ENCODE measurements at places on chromosomes 3 and 15. TPM values are rescaled to one million over a fixed set of nuclear protein-coding genes. Genes with fewer than 3 reads are reported as not detected.

USP13 gene
- polyA plus RNA-seq: 5.3 TPM

RAP2B gene
- 13.0 TPM for polyA plus RNA-seq

MLF1 gene
- 6.9 TPM for polyA plus RNA-seq

UBP1 gene
- polyA plus RNA-seq: 63.3 TPM

CCR3 gene
- polyA plus RNA-seq: not detected

TAGLN3 gene
- 16.4 TPM for polyA plus RNA-seq

PIGZ gene
- polyA plus RNA-seq: 1.0 TPM

ACTC1 gene
- polyA plus RNA-seq: 0.16 TPM

SLC9A9 gene
- polyA plus RNA-seq: 2.8 TPM

GRCh38 chr15:67838789-67839332, 984 bp downstream of the RNU6-1 start:
- peak; percentile 42 for DNase-seq

GRCh38 chr3:151584566-151584965, 123.7 kb upstream of the IGSF10 start:
- peak; percentile 24 for DNase-seq

GRCh38 chr15:70604666-70605315, 158.6 kb downstream of the UACA start:
- peak; percentile 51 for DNase-seq

DNA sequence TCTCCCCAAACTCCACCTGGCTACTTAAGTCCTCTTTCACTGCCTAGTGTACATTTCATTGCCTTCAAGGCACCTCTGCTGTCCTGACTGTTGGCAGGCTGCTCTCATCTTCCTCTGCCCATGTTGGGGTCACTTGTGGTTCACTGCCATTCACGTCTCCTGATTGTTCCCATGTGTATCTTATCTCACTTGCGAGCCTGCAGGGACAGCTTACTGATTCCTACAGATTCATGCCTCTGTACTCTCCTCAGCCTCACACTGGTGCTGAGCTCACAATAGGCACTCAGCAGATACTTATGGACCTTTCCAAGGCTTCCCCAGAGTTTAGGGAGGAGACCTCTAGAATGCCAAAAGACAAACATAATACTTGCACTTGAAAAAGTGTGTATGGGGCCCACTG, 28.8 kb upstream of the ANP32A start:
- no peak for DNase-seq

DNA sequence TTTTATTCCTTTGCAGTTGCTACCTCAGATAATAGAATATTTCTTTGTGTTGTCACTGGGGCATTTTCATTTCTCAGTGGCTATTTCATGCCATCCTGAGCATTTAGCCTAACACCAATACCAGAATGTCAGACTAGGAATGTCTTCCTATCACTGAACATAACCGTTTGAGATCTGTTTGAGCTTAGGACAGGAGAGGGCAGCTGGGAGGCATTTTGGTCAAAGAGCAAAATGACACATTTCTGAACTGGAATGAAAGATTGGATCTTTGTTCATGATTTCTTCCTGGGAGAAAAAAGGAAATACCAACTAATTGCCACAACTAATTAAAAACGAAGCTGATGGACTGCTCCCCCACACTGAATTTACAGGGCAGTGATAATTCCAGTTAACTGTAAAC, 921.3 kb upstream of the NR2F2 start:
- DNase-seq: no peak

GRCh38 chr3:186251948-186252619, 110.0 kb downstream of the DGKG start:
- DNase-seq: no peak

DNA sequence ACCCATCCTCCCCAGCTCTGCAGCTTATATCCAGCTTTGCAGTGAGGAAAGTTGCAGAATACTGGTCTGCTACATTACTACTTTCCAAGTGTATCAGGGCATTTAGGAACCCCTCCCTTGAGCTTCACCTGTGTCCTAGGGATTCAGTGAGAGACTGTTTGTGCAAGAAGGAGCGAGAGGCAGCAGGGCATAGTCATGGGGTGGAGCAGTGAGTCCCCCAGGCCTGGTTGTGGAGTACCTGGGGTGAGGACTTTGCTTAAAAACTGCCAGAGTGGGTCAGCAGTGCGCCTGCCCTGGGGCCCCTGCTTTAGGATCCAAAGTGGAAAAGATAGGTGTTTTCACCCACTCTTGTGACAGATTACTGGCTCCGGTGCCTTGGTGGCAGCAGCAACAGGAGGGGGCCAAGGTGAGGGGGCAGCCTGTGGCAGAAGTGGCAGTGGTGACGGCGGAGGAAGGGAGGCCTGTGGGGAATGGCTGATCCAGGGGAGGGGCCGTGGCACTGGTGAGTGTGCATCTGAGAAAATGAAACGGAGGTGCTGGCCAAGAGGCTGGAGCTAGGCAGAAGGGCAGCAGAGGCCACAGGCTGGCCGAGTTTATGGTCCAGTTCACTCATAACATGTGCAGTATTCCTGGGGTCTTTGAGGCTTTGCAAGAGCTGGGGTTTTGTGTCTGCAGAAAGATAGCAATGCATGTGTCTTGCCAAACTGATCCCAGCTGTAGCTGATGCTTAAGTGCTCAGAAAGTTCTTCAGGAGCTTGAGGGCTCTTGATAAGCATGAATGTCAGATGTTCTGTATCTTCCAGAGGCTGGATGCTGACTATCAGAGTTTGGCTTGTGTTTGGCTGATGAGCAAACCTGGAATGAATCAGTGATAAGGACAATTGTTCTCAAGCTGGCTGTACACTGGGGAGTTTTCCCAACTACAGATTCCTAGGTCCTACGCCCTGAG, 43.4 kb downstream of the GOLGA6A start:
- no peak for DNase-seq

- no peak for DNase-seq
These were observed 31.3 kb upstream of the NFKBIZ start for GRCh38 chr3:101817992-101818391.

DNA sequence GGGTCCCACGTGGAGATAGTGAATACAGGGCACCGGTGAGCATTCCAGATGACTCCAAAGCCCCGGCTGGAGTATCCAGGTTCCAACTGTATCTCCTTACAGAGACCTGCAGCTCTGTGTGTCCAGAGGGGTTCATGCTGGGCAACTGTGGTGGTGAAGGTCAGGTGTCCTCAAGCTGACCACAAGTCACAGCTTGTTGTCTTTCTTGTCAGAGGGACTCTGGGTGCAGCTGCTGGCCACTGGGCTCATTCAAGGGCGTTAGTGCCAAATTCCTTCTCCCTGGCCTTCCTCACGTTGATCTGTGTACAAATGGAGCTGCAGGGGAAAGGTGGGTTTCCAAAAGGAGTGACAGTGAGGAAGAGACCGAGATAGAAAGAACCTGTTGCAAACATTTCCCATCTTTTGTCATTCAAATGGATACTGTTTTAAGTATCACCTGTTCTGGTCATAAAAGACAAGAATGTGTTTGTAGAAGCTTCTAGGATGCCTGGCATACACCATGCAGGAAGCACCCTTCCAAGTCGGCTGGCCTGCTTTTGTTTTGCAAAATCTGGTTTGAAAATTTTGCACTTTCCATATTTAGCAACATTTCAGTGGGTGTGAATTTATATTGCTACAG, 52.5 kb downstream of the CEMIP start:
- no peak for DNase-seq

DNA sequence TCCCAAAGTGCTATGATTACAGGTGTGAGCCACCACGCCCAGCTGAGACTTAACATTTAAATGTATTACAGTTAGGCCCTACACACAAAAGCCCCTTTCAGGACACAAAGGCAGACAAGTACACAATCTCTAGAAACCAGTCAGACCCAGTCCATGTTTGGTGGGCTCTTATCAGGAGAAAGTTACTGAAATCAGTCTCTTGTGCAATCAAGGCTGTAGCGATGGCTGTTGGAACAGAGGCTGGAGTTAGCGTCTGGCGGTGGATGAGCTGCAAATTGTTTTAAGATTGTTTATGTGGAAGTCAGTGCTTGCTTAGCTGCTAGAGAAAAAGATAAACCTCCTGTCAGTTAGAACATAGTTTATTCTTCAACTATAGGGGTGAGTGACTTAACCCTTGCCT, 89.5 kb upstream of the SNRPN start:
- no peak for DNase-seq

DNA sequence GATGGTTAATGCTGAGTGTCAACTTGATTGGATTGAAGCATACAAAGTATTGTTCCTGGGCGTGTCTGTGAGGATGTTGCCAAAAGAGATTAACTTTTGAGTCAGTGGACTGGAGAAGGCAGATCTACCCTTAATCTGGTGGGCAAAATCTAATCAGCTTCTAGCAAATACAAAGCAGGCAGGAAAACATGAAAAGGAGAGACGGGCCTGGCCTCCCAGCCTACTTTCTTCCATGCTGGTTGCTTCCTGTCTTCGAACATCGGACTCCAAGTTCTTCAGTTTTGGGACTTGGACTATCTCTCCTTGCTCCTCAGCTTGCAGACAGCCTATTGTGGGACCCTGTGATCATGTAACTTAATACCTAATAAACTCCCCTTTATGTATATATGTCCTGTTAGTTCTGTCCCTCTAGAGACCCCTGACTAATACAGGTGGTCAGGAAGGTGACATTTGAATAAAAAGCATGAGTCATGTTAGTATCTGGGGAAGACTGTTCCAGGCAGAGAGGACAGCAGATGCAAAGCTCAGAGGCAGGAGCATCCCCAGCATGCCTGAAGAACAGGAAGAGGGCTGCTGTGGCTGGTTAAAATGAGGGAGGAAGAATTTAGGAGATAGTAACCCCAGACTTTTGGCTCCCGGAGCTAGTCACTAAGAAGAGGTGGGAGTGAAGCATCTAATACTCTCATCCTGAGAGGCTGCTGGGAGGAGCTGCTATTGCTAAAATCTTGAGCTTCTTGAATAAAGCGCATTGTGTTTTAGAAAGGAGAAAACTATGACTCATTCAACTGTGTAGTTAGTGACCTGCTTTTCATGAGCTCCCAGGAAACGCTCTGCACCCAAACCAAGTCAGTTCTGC, 207.4 kb upstream of the HES1 start:
- DNase-seq: peak; percentile 91

DNA sequence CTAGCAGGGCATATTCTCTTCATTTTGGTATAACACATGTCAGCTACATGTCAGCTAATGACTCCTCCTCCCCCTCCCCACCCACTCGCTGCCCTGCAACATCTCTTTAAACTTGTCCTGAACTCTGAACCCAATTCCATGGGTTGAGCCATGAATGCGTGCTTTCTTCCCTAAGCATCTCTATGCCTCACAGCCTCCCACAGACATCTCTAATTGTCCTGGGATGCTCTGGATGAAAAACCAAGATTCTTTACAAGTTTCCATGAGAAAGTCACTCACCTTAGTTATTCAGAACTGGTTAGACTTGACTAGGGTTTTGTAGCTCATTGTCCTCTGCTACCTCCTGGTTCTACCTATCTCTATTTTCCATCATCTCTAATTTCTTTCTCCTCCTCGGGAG, 629.1 kb downstream of the TBL1XR1 start:
- DNase-seq: no peak

DNA sequence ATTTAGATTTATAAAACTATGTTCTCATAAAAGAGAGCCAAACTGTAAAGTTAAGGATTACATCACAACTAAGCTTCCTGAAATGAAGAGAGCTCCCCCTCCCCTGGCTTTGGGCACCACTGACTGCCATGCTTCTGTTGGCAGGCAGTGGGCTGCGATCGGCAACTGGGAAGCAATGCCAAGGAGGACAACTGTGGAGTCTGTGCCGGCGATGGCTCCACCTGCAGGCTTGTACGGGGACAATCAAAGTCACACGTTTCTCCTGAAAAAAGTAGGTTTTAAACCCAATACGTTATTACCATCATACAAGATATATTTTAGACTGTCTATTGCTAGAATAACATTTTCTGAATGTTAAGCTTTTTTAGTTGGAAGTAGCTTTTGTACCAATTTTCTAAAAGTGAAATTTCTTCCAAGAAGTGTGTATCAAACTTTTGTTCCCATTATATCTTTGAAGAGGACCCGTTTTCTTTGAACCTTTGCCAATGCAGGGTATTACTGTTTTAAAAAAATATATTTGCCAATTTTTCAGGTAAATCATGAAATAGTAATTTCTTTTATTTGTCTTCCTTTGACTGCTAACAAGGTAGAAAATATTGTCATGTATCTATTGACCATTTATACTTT, 184.1 kb downstream of the ADAMTSL3 start:
- DNase-seq: peak; percentile 26

- DNase-seq: no peak
These were observed at the start of gene TNNC1 for GRCh38 chr3:52453496-52454249. TSS of gene TNNC1 (minus strand) at chr3:52454041. CDS start at chr3:52454015, 26 bp downstream.

DNA sequence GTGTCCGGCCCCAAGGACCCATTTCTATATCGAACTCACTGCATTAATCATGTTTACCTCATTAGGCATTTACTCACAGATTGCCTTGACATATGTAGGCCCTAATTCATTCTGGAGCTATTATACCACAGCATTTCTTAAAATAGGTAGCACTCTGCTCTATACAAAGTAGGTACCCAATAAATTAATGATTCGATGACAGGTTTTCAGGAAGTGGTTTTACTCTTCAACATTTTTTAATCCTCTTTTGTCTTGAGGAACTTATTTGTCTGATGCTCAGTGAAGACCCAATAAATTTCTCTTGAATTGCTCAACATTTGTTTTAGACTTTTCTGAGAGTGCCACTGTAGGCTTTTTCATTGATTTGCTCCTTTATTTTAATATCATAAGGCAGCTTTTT, 12.1 kb downstream of the TGFBR2 start:
- no peak for DNase-seq

GRCh38 chr15:82649226-82649999, 2.2 kb upstream of the CPEB1 start:
- no peak for DNase-seq

DNA sequence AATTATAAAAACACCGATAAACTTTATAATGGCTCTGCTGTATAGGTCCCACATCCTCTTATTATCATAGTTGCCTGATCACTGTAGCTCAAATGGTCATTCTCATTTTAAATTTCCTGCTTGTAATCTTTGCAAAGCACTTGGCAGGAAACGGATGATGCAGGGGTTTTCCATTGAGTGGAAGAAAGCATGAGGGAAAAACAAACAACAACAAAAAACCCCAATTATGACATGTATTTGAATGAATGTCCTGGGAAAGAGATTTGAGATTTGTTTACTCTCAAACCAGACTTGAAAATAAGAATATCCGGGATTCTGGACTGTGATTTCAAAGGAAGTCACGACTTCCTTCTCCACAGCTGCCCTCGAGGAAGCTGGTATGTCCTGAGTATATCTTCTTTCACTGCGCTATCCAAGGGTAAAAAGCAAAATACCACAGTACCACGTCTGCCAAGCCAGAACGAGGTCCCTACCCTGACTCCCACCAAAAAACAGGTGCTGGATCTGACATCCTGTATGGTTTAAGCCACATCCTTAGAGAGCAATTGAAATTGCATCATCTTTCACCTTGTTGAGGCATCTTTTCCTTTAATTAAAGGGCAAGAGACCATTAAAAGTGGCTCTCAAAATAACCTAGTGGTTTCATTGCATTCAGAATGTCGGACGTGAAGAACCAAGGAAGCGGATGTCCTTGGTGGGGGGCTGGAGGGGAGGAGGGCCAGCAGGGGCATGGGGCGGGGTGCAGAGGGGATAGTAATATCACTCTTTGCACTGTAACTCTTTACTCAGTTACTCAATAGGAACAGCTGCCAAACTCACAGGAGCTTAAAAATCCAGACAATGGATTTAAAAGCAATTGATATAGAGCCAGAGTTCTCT, 13.5 kb upstream of the TIPIN start:
- DNase-seq: no peak

Data from mammary epithelial cell (primary cell).